ENCODE measurements at places on chromosomes 16 and 17.
A peak's percentile ranks its signal among the peaks of the same experiment; 100 is the strongest.

- no peak for DNase-seq
These were observed 5.9 kb upstream of the AATK start for GRCh38 chr17:81171941-81172340.

DNA sequence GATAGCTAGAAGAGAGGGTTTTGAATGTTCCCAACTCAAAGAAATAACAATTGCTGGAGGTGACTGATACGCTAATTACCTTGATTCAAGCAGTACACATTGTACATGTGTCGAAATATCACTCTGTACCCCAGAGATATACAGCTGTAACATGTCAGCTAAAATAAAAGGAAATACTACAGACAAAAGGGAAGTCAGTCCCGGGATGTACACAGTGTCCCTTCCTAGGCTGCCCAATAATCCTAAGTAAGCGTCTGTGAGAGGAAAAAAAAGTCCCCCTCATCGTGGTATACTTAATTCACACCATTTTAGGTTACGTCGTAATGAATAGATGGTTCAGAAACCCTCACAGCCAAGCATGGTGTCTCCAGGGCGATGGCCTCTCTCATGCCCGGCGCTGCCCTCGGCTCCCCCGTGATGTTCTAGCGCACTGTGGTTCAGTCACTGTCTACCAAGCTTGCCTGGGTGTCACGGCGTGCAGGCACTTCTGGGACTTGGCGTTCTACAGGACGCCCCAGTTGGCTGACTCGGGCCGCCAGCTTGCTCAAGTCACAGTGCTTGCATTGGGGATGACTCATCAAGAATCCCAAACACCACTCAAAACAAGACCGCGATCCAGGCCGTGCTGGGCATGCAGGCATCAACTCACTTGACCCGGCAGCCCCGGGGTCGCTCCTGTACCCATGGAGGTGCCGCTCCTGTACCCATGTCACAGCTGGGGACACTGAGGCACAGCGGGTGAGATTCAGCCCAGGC is 27.6 kb downstream of the CCDC40 start:
- DNase-seq: peak; percentile 8

- DNase-seq: no peak
These were observed 650.9 kb downstream of the CDH11 start for GRCh38 chr16:64470916-64471315.

DNA sequence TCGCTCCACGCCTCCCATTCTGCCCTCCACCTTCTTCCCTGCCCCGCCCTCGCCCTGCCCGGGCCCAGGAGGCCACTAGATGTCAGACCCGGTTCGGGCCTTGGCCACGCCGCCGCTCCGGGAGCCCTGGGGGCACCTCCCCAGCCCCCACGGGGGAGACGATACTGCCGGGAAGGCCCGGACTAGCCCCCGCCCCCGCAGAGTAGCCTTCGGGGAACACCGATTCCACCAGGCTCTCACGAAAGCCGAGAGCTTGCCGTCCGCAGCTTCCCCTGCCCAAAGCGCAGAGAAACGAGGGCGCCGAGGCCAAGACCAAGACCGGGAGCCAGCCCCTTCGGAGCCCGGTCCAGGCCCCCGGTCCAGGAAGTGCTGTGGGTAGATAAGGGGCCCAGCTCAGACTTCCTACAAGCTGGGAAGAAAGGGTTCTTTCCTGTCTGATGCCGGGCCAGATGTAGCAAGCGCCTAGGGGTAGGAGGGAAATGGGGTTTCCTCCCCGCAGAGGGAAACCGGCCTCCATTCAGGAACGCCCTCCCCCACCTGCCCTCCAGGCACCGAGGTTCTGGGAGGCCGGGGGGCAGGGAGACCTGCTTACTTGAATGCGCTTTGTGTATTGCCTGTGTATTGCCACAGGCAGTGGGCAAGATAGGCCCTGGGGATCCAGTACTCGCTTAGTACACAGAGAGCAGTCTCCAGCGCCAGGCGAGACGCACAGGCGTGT is 806 bp upstream of the CYB561 start:
- DNase-seq: no peak

- DNase-seq: no peak
These were observed 540 bp upstream of the CD300LF start for GRCh38 chr17:74713171-74713755.

GRCh38 chr16:30697264-30698138 is 1.5 kb upstream of the SRCAP start:
- peak; percentile 3 for DNase-seq

GRCh38 chr16:28027055-28027454 is 36.5 kb downstream of the GSG1L start:
- DNase-seq: no peak

GRCh38 chr16:10693889-10694288 is 841 bp downstream of the TEKT5 start:
- no peak for DNase-seq

GRCh38 chr16:26267641-26268040 is 575.9 kb downstream of the HS3ST4 start:
- no peak for DNase-seq

DNA sequence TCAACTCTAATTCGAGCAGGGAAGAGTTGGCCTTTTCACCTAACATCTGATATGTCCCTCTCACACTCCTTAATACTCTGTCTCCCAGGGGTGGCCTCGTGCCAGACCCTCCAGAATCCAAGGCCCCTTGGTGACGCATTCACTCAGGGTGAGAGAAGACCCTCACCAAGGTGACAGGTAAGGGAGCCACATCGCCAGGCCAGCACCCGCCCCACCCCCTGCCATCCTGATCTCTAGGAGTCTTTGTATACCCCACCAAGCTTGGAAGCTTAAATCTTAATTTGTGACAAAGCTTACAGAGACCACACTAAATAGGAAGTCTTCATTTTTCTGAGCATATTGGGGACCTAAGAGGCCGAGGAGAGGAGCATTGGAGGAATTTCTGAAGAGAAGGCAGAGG is 286.1 kb downstream of the IRF8 start:
- DNase-seq: no peak

DNA sequence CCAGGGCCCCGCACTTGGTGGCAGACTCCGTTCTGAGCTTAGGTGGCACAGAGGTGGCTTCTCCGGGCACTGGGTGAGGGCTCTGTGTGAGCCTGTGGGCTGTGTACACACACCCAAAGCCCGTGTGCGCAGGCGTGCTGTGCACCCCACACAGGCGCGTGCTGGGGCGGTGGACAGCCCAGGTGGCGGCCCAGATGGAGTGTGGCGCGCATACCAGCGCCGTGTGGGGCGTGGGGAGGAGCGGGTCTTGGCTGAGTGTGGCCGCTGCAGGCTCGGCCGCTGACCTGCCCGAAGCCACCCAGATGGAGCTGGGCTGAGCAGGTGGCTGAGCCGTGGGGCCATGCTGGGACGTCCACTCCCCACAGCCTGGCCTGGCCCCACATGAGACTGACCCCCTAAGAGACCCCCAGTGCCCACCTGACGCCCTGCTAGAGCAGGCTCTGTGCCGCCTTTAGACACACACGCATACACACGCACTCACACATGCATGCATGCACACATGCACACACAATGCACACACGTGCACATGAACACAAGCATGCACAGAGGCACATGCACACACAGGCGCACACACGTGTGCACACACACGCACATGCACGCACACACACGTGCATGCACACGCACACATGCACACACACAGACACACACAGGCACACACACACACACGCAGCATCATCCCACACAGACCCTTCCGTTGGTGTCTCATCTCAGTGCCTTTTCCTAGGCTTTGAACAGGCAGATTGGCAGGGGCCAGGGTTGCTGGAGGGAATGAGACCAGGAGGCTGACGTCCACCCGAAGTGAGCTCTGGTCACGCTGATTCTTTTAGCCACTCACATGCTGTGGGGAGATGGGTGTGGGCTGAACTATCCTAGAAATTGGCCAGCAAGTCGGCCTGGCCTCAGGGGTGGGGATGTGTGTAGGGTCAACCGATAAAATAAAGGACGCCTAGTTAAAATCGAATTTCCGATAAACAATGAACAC is 2.1 kb downstream of the PRR35 start:
- no peak for DNase-seq

DNA sequence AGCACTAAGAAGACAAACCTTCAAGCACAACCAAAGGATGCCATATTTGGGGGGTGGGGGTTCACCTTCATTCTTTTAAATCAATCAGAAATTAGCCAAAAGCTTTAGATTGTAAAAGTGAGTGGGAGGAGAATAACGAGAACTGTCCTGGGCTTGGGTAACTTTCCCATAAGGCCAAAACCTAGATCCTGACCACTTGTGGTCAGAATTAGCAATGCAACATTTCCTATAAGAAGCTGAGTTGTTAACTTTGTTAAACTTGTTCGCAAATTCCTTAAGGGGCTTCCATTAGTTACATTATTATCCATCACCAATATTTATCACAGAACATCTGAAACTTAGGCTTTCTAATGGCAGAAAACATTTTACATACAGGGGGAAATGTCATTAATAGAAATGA is 25.1 kb downstream of the STAT5B start:
- DNase-seq: no peak

DNA sequence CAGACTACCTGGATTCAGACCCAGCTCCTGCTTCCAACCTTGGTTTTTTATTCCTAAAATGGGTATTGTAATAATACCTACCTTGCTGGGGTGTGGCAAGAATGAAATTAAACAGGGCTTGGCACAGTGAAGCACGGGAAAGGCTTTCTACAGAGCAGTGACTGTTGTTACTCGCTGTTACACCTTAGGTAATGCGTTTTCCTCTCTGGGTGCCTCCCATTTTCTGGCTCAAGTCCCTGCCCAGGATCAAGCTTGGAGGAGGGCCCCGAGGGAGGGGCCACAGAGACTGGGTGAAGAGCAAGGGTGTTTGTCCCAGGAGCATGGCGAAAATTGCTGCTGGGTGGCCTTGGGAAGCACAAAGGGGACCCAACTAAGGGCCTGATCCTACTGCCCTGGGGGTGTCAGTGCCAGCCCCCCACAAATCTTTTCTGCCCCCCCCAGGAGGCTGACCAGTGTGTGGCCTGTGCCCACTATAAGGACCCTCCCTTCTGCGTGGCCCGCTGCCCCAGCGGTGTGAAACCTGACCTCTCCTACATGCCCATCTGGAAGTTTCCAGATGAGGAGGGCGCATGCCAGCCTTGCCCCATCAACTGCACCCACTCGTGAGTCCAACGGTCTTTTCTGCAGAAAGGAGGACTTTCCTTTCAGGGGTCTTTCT is 13.3 kb downstream of the MIEN1 start:
- DNase-seq: no peak

DNA sequence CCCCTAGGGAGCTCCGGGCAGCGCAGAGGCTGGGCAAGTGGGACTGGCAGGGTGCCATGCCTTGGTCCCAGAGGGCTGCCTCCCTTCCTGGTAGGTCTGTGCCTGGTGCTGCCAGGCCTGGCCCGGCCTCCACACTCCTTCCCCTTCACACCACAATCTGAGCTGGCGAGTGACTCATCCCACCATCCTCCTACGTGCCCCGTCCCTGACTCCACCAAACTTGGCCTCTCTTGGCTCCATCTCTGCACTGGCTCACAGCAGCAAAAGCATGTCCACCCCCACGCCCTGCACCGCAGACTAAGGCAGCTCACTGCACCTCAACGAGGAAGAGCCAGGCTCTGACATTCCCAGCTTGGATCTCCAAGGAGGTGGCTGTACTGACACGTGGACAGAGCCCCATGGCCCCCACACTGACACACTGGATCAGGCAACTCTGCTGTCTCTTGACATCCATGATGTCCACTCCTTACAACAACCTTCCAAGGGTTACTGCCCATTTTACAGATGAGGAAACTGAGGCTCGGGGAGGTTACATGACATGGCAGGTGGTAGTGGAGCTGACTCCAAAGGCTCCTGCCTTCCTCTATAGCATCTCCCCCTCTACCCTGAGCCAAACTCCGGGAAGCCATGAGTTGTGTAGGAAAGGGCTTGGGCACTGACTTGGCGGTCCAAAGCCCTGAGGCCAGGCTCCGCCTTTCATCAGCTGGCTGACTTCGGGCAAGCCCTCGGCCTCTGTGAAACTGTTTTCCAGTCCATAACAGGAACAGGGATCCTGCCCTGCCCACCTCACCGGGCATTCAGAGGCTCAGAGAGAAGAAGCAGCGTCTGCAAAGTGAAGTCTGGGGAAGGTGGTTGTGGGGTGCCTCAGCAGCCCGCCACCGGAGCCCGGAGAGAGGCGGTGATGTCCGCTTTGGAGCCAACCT is 20.1 kb upstream of the KRT19 start:
- peak; percentile 97 for DNase-seq

- no peak for DNase-seq
These were observed 538.2 kb upstream of the CDH5 start for GRCh38 chr16:65828296-65828695.

GRCh38 chr16:1309888-1310831 is 724 bp downstream of the UBE2I start:
- peak; percentile 14 for DNase-seq

GRCh38 chr17:68169840-68170239 is 78.0 kb upstream of the AMZ2 start:
- no peak for DNase-seq

DNA sequence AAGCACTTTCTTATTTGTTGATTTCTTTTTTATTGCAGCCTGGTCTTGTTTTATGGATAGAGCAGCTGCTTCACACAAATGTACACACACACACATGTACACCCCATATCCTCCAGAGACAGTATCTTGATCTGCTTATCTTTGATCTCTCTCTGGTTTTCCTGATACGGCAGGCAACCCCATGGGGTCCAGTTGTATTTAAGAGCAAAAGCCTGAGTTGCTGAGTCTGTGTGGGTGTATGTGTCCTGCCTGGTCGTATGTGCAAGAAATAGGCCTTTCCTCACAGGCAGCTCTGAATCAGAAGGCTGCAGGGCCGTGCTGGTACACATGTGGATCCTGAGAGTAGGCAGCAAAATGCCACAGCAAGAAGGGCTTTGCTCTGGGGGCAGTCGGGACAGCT is 14.6 kb upstream of the LGALS9 start:
- no peak for DNase-seq

DNA sequence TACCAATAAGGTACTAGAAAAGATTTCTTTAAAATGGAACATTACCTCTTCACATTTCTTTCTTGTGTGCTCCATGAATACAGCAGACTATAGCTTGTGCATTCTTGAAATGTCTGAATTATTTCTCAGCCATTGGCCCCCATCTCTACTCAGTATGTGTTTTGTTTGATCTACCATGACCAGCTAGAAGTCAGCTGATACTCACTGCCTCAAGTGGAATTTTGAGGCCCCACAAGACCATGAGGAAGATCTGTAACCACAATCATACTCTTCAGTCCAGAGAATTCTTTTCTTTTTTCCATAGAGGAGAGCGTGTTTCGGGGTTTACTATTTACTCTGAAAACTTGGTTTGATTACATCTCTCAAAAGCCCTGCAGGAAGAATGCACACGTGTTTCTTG is 319.1 kb downstream of the TOX3 start:
- peak; percentile 25 for DNase-seq

- DNase-seq: no peak
These were observed 70.8 kb downstream of the MMD start for GRCh38 chr17:55350825-55351205.

- DNase-seq: no peak
These were observed 11.3 kb downstream of the RBL2 start for GRCh38 chr16:53445534-53445933.

Data from fibroblast of upper back skin (primary cell).